NCI-H2081 (cell line): ENCODE measurements at places on chromosomes 11 and 22.

GRCh38 chr22:30204742-30205111 lies 41.8 kb downstream of the LIF start:
- DNase-seq = no peak

- no peak for DNase-seq
Observed at GRCh38 chr22:46777609-46777970, 15.1 kb downstream of the TBC1D22A start.

DNA sequence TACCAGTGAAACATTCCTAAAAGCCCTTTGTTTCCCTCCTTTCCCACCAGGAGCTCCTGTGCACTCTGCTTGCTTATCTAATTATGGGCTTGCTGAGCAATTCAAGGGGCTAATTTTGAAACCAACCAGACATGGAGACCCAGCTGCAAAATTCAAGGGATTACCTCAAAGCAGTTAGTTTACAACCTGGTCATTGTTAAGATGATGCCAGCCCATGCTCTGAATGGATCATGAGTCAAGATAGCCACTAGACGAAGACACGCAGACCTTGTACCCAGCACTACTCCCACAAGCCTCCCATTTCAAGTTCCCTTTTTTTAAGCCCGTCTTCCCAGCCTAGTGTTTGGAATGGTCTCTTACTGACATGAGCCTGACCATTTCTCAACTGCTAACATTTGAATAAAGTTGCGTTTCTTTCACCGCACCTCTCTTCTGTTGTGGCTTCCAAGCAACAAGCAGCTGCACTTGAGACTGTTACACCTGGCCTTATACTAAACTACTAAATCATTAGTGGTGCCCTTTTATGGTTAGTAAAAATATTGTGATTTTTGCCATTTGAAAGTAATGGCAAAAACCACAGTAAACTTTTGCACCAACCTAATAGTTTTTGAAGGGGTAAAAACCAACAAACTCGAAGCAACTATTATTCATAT lies 315.3 kb upstream of the LUZP2 start:
- no peak for DNase-seq

DNA sequence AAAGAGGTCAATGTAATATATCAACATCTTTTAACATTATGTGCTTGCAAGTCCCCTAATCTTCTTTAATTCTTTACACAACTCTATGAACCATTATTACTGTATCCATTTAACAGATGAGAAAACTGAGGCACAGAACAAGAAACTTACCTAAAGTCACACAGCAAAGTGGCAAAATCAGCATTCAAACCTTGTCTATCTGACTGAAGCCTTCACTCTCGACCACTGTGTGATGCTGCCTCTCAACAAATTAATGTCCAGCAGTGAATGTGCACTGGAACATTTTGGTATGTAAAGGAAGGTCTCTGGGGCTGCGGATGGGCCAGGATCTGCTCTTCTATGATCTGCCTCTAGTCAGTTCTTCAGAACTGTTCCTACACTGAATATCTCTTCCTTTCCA lies 42.1 kb downstream of the PRCP start:
- no peak for DNase-seq

GRCh38 chr22:22578702-22579424 lies 19.8 kb upstream of the PRAME start:
- no peak for DNase-seq

- no peak for DNase-seq
Observed at GRCh38 chr22:40345815-40346184, 500 bp upstream of the ADSL start.

DNA sequence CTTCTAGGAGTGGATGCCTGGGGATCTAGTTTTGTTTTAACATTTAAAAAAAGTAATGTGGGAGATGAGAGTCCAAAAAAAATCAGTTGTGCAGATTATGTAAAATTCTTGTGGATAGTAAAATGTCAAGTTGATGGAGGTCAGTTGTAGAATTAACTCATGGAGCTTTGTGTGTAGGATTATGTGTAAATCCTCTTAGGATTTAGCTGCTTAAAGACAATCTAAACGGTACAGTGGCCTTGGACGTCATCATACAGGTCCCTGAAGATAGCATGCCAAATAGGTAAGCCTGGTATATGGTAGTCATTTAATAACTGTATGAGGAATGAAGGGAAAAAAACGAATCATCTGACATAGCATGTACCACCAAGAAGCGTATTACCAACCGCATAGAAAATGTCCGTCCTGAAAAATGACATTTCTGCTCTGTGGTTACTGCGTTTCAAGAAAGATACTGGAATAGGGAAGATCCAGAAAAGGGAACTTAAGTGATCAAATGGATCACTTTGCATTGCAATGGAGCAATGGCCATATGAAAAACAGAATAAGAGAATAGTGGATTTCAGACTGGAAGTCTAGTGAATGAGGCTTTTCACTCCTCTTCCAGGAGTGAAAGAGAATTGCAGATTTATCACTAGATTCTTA lies 61.3 kb downstream of the BCL2L13 start:
- DNase-seq = no peak
